ENCODE measurements at places on chromosomes 13 and 19. TPM values are rescaled to one million over a fixed set of nuclear protein-coding genes. Genes with fewer than 3 reads are reported as not detected.

The VSTM2B gene
- 6.8 TPM for total RNA-seq

The OR7D2 gene
- total RNA-seq = 0.10 TPM

The MEIOSIN gene
- total RNA-seq = not detected

The ZNF382 gene
- total RNA-seq = 1.8 TPM

The THAP8 gene
- 13.0 TPM for total RNA-seq

The NBEA gene
- total RNA-seq = 48.9 TPM

DNA sequence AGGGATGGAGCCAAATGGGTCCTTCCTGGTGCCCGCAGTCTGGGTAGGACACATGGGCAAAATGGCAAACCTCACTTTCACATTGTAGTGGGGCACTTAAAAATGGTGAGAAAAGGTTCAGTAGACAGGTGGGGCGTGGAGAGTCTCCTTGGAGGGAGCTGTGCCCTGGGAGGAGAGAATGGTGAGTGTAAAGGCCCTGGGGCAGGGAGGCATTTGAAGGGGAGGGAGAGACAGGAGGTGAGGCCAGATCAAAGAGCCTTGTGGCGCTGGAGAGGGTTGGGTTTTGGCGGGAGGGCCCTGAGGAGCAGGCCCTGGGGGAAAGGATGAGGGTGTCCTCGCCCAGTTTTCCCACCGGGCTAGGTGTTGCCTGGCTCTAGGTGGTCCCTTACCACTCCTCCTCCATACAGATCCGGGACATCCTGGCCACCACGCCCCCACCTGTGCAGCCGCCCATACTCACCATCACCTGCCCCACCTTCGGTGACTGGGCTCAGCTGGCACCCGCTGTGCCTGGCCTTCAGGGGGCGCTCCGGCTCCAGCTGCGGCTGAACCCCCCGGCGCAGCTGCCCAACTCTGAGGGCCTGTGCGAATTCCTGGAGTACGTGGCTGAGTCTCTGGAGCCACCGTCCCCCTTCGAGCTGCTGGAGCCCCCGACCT is 6.3 kb downstream of the MAP1S start:
- peak; percentile 29 for ATAC-seq

DNA sequence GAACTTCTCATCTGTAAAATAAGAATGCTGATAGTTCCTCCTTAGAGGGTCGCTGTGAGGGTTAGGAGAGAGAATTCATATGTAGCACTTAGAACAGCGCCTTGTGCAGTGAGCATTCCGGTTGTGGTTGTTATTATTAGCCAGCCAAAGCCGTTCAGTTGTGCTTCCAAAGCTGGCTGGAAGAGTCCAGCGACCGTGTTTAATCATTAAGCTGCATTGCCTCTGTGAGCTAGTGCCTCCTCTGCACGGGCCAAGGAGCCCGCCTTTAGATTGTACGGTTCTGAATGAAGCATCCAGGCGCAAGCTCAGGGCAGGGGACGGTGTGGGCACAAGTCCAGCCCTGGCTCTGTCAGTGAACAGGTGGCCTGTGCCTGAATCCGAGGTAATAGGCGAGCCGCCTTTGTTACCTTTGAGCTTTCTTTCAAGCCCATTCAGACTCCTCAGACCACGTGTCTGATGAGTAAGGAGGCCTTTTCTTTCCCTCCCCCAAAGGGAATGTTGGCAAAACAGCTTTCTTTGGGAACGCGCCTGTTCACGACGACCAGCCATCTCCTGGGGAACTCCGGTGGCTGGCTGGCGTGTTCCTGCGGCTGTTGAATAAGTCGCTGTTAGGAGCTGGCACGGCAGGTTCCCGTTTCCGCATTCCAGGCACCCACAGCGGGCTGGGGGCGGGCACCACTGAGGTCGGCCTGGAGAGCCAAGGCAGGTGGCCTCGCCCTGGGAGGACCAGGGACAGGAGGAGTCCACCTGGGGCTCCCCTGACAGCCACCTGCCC is 25.1 kb downstream of the SIPA1L3 start:
- peak; percentile 40 for ATAC-seq

DNA sequence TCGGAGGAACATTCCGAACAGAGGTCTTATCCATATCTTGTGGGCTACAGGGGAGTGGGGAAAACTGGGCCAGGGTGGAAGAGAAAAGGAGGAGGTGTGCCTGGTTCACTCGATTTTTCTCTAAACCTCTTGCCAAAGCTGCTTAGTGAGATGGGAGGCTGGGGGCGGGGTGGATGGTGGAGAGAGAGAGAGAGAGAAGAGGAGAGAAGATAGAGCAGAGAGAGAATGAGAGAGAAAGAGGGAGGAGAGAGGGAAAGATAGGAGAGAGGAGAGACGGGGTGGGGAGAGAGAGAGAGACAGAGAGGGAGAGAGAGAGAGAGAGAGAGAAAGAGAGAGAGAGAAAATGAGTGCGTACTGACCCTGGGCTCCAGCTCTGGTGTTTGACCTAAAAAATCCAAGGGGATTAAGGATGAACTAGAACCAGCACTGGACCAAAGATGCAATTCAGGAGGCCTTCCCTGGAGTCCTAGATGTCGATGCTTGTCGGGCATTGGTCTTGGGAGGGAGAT is 14.1 kb downstream of the NOVA2 start:
- ATAC-seq = no peak

DNA sequence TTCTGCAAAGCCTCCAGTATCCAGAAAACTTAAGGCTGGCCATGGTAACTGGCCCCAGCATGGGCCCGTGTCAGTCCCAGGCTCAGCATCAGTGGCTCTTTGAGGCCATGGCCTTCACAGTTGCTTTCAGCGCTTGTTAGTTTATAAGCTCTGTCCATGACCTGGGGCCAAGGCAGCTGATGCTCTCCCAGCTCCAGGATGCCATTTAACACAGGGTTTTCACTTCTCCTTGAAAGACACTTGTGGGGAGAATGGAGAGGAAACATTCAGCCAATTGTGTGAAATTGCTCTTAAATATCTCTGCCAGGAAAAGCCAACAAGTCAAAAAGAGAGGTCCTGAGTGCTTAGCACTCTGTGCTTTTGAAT is 321.3 kb downstream of the FOXO1 start:
- ATAC-seq = no peak

DNA sequence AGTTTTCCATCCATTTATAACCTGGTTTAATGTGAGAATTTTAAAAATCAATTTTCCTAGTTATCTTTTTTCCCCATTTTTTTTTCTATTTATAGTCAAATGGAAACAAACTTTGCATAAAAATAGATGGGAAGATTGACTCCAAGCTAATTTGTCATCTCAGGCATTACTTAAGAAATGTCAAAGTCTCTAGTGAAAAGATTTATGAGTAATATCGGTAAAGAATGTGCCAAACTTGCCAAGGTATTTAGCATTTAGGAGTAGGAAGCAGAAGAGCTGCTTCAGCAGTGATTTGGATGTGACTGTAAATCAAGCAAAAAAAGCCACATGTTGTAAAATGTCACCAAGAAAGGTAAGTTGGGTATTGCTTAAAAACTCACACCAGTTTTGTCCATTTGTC is 108.6 kb downstream of the LACC1 start:
- ATAC-seq = no peak

- no peak for ATAC-seq
Observed at GRCh38 chr13:78600280-78600883, 3.0 kb downstream of the POU4F1 start.

GRCh38 chr19:54114340-54115108 is 933 bp downstream of the TFPT start:
- ATAC-seq = no peak

DNA sequence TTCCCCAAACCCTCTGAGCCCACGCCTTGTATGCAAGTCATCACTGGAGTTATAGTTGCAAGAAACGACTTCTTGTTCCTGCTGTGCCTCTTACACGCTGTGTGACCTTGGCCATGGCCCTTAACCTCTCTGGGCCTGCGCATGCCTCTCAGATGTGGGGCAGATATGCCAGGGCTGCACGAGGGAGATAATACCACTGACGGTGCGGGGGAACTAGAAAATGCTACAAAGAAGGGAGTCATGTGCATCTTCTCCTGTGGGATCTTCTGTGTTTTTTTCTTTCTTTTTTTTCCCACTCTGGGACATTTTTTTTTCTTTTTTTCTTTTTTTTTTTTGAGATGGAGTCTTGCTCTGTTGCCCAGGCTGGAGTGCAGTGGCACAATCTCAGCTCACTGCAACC is 4.3 kb upstream of the SAMD1 start:
- no peak for ATAC-seq

- ATAC-seq = peak; percentile 11
Observed at GRCh38 chr19:518598-519231, 11.4 kb downstream of the TPGS1 start.

DNA sequence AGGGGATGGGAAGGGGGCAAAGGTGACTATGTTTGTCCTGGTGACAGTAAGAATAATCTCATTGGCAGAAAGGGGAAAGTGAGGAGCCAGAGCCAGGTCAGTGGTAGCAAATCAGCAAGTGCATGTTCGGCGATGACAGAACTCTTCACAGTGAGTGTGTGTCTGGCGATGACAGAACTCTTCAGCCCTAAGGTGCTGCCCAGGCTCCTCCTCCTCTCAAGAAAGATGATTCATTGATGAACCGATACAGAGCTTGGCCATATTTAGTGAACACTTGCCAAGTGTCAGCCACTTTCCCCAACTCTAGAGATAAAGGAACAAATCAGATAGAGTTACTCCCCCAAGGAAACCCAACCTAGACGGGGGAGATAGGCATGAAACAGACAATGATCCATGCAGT is 199.3 kb upstream of the UBL3 start:
- no peak for ATAC-seq

DNA sequence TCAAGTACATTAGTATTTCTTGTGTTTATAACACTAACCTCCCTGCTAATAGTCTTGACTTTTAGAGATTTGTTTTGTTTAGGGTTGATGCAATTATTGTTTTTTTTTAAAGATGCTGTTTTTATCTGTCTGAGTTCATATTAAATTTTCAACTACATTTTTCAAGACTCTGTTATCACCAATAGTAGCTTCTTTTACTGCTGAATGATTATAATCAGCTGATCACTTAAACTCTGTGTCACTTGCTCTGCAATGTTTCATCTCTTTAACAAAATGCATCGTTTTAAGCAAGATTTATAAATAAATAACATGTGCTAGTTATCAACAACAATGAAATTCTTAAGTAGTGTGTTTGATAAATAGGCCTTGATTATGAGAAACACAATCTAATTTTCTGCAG is 920.9 kb upstream of the PCDH20 start:
- no peak for ATAC-seq

GRCh38 chr13:73074014-73074413 is 15.2 kb downstream of the KLF5 start:
- ATAC-seq = no peak

DNA sequence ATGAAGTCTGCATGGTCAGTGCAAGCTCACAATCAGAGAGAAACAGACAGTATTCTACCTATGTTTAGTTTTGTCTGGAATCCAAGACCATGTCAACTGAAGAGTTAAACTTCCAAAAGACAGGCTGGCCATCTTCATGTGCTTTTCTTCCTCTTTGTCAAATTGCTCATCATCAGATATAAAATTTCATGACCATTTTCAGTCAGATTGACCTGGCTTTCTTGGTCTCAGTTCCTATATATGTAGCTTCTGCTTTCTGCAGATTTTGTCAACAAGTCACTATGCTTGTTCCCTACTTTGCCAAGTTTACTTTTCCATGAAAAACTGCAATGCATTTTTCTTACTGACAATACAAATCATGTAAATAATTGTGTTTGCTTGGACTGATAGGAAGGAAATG is 13.9 kb downstream of the SLC46A3 start:
- no peak for ATAC-seq

DNA sequence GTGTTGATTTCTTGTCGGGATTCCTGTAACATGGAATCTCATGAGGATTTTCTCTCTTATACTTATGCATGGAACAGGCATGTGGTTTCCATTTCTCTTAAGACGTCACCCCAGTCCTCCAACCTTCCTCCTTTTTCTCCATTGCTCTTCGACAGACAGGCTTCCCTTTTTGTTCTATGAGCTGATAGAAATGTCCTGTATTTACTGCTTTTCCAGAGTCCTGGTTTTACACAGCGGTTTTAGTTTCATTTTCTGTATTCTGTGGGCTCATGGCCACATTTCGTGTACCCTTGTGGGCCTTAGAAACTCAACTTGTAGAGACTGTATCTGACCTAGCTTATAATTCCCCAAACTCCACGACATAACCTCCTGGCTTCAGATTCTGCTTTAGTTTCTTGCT is 113.1 kb downstream of the PAN3 start:
- no peak for ATAC-seq

GRCh38 chr13:36344886-36345437 is 1.2 kb downstream of the SPART start:
- ATAC-seq = no peak

- no peak for ATAC-seq
Observed at GRCh38 chr13:110345701-110346100, 38.6 kb downstream of the COL4A2 start.

DNA sequence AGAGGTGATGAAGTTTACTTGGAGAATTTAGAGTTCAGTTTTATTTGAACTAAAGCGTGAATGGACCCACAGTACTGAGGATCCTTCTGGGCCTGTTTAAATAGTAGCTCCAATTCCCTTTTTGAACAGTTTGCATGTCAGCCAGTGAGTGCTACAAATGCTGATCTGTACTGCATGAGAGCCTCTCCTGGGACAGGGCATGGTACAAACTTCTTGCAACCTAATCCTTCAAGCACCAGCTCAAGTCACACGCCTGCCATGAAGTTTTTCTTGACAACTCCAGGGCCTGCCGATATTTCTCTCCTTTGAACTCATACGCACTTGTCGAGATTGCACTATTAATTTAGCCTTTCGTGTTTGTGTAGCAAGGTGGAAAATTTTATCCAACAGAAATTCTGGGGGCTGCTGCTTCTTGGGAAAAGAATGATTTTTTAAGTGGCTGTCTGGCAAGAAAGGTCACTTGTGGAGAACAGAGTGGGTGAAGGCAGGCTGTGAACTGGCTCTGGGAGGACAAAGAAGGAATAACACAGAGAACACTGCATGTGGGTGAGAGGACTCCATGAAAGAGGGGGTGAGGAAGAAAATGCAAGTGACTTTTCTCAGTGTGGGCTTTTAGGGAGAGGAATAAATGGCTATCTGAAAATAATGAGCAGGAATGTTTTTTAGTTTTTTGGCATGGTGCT is 192.5 kb downstream of the NDFIP2 start:
- ATAC-seq = peak; percentile 26
